ENCODE measurements at places on chromosomes 7 and 10.

GRCh38 chr10:93189944-93190343 lies 116.3 kb downstream of the CYP26A1 start:
- no peak for DNase-seq

GRCh38 chr7:42311195-42311594 lies 74.2 kb upstream of the GLI3 start:
- DNase-seq: no peak

DNA sequence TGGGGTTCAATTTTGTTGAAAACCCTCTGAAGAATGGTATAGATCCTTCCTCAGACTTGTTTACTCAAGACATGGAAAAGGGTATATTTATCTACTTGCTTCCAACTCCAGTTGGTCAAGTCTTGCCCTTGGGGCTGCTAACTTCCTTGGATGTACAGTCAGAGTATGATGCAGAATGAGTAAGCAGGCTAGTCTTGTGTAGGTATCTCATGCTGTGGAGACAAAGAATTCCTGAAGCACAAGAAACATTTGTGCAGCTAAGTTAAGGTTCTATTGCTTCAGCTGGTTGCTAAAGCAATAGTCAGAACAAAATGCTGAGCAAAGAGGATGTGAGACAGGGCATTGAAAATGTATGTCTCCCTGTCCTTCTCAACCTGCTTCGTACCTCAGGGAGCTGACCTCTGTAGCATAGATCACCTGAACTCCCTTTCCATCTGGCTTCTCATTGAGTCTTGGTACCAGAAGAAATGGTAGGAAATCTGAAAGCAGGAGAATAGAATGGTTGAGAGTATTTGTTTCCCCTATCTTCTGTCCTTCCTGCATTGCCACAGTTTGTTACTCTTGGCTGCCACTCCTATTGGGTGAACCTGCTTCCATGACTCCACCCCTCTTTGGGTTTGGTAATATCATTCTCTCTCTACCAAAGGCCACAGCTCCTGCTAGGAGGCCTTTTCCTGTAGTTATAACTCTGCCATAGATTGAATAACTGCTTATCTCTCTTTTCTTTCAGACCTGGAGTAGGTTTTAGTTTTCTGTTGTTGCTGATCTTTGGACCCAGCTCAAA lies 346.0 kb downstream of the PHF14 start:
- no peak for DNase-seq

DNA sequence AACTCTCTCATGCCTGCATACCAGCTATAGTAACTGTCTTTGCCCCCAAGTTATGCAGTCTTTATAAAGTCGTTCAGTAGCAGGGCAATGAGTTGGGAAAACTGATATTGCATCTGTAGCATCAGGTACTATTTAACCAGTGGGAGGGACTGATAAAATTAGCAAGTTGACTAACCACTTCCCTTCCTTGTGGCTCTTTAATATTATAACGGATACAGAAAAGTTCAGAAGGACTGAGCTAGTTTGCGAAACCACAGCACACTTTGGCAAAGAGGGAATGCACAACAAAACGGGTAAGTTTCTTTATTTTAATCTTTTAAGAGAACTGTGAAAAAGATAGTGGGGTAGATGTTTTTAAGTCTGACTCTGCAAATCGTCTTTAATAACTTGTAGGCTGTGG lies 205.3 kb upstream of the HDAC9 start:
- no peak for DNase-seq

- no peak for DNase-seq
Observed at GRCh38 chr7:159025161-159025779, 119.4 kb downstream of the VIPR2 start.

GRCh38 chr7:2971914-2972834 lies 71.5 kb downstream of the CARD11 start:
- no peak for DNase-seq

DNA sequence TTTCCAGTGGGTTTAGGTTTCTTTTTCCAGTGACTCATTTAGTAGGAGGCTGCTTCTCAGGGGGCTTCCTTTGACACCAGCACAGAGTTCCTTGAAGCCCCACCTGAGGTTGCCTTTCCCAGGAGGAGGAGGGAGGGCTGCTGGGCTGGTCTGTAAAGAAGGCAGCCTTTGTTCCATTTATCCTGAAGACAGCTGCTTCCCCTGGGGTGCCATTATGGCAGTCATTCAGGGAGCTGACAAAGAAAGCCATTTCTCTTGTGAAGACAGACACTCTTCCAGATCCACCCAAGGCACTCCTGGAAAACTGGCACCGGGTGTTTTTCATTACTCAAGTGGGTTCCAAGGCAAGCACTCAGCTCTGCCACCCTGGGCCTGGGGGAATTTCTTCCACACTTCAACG lies 54.0 kb downstream of the MTURN start:
- no peak for DNase-seq

- no peak for DNase-seq
Observed at GRCh38 chr10:112307358-112308124, 24.3 kb downstream of the TECTB start.

DNA sequence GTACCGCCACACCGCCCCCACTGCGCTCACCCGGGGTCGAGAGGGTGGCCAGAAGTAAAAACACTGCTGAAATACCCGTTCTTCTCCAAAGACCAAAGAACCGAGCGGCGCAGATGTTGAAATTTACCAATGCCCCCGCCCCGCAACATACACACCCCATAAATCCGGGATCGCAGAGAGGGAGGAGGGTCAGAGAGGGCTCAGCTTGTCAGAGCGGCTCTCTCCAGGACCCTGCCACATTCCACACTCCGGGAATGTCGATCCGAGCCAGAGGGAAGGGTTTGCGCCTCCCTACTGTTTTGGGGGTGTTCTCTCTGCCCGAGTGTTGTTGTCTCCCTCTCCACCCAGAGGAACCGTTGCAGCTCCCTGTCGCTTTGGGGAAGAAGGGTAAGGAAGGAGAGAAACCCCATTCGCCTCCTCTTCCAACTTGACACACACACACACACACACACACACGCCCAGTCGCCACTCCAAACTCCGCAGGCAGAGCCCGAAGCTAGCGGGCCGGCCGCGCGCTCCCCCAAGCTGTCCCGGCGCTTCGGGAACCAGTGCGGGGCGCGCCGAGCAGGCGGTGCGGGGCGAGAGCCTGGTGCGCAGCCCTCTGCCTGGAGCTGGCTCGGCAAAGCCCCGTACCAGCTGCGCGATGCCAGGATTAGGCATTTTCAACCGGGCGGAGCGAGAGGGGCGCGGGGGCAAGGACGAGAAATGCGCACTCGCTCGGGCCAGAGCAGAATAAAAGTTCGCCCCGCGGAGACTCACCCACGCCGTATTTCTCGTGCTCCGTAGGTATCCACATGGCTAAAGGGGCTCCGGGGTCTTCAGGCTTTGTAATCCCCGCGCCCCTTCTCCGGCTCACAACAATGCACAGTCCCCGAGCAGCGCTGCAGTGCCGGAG lies 609 bp downstream of the DOCK4 start:
- DNase-seq: peak; percentile 72

DNA sequence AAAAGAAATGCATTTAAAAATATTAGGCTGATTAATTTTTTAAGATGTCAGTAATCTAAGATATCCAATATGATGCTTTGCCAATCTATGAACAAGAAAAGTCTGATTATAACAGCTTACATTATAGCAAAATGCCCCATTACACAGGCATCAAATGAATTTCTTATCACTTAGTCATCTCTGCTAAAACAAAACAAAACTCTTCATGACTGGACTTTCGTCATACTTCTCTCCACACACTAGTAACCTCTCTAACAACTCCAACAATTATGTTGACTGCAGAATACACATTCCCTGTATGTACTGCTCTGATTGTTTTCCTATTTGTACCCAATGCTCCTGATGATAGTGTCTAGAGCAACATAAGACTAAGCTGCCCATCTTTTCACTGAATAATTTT lies 3.8 kb upstream of the MKI67 start:
- DNase-seq: no peak

- DNase-seq: no peak
Observed at GRCh38 chr7:136687693-136688322, 180.6 kb upstream of the CHRM2 start.

DNA sequence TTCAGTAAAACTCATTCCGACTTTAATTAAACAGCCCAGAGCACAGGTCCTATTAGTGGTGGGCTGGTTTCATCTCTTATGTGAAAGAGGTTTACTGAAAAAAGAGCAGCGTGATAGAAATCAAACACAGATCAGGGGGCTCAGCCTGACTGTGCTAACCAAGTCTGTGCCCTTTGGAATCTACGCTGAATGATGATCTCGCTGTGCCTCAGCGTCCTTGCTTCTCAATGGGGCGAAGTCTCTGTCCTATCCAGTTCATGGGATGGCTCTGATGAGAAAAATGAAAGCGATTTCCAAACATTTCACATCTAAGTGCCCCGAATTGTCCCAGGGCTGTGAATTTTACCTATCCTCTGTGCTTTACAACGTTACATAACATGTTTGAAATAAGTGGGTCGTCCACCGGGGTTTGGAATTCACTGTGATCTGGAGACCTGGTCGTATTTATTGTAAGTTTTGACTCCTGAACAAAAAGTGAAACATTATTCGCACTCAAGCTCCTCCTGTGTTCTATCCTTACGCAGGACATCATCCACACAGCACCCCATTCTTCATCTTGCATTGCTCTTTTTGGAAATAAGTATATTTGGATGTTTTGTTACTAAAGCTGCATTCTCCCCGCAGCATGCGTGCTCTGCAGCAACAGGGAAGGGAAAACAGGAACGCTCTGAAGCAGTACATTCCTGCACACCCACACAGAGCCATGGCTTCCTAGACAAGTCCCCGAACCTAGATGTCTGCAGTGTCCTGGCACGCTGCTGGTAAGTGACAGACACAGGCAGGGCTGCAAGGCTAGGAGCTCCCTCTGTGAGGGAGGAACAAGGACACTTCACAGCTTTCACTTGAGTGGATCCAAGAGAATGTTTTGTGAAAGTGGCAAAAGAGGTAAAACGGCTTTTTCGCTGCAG lies 83.5 kb downstream of the SLC37A3 start:
- no peak for DNase-seq

DNA sequence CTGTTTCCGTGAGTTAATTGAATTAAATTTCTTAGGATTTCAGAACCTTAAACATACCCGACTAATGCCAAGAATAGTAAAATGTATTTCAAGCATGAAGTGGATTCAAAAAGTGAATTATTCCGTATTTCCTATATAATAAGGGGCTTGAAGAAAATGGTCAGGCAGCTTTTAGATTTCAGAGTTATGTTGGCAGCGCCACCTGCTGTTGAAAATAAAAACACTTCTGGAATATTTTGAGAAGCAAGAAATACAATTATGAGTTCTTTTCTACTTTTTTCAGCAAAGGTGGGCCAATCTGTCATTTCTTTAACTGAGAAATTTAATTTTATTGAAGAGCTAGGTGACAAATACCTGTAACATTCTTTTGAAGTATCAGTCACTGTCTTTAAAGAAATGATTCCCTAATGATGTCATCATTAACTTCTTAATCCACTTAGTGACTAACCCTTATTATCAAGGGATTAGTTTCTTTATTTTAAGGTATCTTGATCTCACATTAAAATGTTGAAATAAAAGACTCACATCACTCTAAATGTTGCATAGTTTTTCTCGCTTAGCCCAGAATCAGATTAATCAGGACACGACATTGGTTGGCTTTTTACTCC lies 36.6 kb upstream of the AGR3 start:
- no peak for DNase-seq

GRCh38 chr10:58952747-58953466 lies 223.5 kb upstream of the PHYHIPL start:
- DNase-seq: peak; percentile 44

DNA sequence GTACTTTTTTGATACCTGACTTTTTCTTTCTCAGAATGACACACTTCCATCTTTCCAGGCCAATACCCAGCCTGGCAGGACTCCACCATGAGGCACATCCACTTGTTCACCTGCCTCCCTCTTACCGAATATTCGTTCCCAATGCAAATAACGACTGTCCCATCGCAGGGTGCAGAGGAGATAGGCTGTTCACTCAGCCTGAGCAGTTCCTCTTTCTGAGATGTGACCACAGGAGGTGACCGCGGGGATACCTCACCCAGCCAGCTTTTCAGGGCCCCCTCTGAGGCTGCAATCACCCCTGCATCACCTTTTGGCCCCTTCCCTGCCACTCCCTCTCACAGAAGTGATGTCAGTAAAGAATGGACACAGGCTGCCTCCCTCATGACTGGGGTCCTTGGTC lies 28.3 kb downstream of the PTPRN2 start:
- DNase-seq: no peak

Data from ovary (tissue), 10 donors.